ENCODE measurements at places on chromosomes 7 and 10.

DNA sequence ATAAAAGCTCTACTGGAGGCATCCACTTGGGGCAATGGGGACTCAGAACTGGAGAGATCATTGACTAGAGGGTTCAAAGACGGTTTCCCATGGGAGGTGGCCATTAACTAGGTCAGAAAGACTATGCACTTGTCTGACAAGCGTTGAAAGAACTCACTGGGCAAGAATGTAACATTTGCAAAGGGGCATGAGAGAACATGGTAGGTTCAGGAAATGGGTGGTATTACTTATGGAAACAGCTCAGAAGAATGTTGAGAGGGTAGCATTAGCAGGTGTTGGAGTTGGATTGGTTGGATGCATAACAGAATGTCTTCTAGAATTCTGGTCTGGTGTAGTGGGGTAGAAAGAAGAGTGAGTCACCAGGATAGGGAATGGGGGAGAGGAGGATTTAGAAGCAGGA, 119.1 kb upstream of the CDCA7L start:
- DNase-seq, result no peak

GRCh38 chr10:124616040-124616835, 127.9 kb downstream of the FAM53B start:
- DNase-seq, result no peak

- no peak for DNase-seq
Measured at GRCh38 chr10:33843379-33843778, 508.9 kb upstream of the NRP1 start.

DNA sequence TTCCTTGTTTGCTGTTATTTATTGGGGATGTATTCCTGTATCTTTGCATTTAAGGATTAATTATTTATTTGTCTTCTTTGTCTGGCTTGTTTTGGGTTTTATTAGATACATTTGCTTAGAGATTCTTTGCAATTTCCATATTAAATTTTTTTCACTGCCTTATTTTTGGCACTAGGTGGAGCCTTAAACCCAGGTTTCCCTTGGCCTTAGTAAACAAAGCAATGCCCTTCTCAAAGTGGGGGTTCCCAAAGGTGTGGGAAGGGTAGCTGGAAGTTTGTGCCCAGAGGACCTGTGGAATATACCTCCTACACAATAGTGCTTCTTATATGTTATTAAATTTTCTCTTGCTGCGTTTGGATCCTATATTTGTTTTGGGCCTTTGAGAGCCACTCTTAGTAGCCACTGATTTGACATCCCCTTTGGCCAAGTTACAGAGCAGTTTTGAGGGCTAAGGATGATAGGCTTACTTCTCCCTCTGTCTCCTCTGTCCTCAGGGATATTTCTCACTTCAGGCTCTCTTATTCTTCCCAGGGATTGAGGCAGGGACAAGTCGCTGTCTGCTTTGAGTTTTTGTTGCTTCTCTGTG, 162.3 kb downstream of the ITGB1 start:
- no peak for DNase-seq

GRCh38 chr10:47055386-47056246, 144.4 kb downstream of the PTPN20 start:
- DNase-seq, result no peak

DNA sequence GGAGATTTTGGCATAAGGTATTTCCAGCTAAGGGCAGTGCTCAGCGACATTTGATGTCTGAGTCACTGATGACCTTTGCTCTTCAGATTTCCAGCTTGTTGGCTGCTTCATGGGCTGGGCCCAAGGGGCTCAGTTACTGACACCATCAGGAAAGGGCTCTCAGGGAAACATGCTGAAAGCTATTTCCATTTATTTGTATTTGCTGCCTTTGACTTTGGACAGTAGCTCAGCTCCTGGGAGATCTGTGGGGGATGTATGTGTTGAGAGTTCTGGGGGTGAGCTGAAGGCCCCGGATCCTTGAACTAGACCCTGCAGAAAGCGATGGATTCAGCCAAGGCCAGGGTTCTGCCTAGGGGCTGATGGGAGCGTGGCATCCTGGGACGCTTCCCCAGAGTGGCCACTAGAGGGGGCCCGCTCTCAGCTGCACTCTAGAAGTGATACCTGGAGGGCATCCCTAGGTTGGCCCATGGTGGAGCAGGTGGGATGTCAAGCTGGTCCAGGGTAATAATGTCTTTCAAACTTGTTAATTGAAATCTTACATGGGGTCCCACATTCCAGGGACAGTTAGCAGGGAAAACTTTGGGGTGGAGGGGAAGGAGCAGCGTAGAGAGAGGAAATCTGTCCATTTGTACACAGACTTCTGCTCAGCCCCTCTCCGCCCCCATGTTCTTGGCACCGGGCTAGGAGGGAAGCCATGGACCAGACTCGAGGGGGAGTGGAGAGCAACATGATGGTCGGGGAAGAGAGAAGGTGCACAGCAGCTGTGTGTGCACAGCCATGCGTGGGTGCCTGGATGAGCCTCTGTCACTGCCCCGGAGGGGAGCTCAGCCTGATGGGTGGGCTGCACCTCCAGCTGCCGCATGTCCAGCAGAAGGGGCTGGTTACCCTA, 3.0 kb upstream of the BTBD16 start:
- no peak for DNase-seq

GRCh38 chr10:28366994-28367393, 64.1 kb upstream of the MPP7 start:
- no peak for DNase-seq

DNA sequence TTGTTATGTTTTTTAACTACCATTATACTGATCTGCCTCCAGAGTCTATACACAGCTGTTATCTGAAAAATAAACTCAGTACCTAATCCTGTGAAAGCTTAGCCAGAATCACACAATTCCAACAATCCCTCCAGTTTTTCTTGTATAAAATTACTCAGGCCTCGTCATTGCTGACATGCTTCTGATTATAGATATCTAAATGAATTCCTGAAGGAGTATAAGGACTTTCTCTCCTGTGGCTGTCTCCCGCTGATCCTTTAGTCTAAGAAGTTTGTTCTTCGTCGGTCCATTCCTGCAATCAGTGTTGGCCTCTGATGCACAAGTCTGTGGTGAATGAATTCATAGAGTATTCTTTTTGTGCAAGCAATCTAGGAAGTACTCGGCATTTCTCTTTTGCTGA, 288.9 kb upstream of the SEMA3C start:
- no peak for DNase-seq

DNA sequence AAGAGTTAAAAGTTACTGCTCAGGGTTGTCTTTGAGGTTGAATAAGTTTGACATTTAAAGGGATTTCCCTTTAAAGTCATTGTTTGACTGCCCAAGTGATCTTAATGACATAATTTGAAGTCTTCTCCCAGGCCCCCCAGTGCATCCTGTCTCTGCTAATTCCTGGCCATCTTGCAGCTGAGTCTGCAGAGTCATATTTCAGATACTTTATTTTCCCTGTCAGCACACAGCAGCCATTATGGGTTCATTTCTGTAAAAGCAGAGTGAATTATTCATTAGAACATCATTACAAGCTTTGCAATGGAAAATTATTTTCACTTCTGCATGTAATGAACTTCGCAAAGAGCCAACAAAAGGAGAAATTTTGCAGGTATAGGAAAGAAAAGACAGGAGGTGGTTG, 536.6 kb downstream of the GALNT17 start:
- DNase-seq, result no peak

DNA sequence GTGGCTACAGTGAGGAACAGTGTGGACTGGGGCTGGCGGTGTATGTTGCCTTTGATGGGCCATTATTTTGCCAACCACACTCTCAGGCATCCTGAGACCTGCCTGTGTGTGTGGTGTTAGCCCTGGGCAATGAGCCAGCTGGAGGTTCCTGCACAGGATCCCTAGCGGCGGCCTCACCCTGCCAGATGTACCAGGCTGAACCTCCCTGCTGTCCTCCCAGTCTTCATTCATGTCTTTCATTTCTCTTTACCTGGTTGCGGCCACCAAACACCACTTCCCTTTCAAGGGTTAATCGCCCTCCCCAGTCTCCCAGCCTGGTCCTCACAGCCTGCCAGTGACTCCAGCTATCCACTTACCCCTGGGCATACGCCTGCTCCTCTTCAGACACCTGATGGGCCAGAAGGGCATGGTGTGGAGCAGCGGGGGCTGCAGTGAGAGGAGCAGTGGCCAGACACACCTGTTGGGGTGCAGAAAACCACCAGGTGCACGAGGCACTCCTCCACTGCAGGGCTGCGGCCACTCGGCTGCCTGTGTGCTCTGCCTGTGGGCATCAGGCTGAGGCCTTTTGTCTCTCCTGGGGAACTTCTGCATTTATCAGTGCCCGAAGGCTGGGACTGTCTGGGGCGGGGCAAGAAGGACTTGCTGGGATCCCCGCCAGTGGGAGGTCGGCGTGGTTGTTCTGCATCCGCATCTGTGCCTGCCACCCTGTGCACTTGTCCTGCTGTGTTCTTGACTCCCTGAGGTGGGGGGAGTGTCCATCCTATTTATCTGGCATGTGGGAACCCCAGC, 111.6 kb downstream of the ARHGAP22 start:
- DNase-seq, result no peak

- no peak for DNase-seq
Measured at GRCh38 chr10:21196822-21197395, 299.8 kb upstream of the NEBL start.

- no peak for DNase-seq
Measured at GRCh38 chr7:7996568-7996967, 28.0 kb downstream of the GLCCI1 start.

DNA sequence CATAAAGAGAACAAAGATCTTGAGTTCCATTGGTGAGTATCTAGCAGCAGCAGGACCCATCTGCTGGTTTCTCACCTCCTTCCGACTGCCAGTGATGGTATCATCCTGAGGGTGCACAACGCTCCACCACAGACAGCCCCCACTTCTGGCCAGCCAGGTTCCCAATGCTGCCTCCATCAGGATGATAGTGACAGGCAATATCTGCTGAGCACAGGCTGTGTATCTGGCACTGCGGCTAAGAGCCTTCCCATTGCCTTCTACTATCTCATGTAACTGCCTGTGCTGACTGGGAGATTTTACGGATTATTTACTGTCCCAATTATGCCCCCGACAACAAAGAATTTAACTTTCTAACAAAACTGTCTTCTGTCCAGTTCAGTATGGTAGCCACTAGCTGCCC, 352.4 kb upstream of the AOAH start:
- no peak for DNase-seq

DNA sequence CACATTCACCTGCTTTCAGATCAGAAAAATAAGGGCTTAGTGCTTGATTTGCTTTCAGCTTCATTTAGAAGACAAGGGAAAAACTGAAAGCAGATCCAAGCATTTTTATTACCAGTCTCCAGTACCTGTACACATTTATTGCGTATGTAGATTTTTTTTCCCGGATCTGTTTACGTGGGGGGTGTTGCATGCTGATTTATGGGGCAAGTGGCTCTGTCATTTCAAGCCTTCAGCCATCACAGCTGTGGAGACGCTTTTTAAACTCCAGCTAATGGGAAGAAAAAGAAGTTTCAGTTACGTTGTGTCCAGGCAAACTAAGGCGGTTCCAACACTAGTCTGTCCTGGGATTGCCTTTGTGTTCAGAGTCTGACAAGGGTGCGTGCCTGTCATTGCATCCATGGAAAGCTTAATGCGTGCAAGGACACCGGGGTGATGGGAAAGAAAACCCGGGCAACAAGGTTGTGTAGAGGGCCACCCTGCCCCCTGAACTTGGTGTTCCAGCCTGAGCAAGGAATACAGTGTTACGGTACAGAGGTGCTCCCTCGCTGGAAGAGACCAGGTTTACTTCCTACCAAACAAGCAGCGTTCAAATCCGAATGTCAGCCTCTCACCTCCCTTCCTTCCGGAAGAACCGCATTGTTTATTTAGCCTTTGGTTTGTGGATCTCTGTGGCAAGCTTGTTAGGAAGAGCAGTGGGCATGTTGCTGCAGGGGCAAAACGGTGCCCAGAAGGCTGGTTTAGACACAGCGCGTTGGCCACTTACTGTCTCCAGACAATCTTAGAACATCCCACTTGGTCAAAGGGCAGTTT, 128.2 kb downstream of the FGFR2 start:
- DNase-seq, result no peak

GRCh38 chr10:78371136-78371535, 337.5 kb downstream of the RPS24 start:
- no peak for DNase-seq

DNA sequence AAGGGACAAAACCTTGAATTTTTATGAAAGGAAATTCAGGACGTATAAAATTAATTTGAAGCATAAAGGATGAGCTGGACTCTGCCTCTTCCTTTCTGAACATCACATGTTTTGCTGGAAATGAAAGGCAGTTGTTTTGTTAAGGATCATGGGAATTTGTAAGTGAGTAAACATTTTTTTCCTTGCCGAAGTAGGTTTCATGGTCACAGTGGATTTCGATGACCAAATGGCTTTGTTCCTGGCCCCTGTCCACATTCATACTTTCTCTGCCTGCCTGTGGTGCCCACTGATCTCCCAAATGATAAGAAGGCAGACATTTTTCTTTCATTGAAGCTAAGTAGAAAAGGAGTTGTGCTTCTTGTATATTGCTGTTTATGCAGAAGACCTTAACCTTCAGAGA, 104.2 kb downstream of the ARID5B start:
- no peak for DNase-seq

GRCh38 chr7:121366852-121367431, 29.2 kb downstream of the FAM3C start:
- no peak for DNase-seq

DNA sequence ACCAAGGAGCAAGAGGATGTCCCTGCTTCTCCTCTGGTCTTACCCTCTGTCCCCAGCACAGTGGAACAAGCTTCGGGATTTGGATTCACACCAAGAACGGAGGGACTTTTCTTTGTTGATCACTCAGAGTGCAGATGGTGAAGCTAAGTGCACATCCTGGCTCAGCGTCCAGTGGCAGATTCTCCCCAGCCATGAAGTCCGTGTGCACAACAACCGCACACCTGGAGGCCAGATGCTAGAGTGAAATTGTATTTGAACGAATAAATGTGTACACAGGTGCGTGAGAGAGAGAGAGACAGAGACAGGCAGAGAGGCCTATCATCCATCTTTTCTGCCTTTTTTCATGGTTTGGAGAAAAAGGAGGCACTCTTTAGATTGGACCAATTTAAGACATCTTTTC, 31.5 kb downstream of the ASB13 start:
- no peak for DNase-seq

DNA sequence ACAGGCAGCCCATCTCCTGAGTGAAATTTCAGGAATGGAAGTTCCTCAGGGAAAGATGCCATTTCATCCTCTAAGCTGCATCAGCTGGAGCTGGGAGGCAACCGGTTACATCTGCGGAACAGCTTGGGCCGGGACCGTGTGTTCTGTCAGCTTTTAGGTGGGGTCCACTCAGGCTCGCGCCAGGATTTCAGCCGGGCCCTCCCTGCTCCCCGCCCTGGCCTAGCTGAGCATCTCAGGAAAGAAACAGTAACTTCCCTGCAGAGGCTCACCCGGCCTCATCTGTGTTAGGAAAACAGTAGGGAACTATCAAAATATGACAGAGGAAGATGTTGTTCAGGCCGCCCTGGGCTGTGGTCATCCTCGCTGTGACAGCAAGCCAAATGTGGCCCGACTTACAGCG, 110.4 kb downstream of the TRIL start:
- no peak for DNase-seq

GRCh38 chr10:94327649-94328048, 35.1 kb downstream of the NOC3L start:
- no peak for DNase-seq

GRCh38 chr10:97321032-97321803, 2.1 kb downstream of the FRAT1 start:
- DNase-seq, result peak; percentile 84

All from posterior vena cava (tissue), 2 donors.